AG08396 (cell line): ENCODE measurements at places on chromosomes 7 and 10.
A peak's percentile ranks its signal among the peaks of the same experiment; 100 is the strongest.

DNA sequence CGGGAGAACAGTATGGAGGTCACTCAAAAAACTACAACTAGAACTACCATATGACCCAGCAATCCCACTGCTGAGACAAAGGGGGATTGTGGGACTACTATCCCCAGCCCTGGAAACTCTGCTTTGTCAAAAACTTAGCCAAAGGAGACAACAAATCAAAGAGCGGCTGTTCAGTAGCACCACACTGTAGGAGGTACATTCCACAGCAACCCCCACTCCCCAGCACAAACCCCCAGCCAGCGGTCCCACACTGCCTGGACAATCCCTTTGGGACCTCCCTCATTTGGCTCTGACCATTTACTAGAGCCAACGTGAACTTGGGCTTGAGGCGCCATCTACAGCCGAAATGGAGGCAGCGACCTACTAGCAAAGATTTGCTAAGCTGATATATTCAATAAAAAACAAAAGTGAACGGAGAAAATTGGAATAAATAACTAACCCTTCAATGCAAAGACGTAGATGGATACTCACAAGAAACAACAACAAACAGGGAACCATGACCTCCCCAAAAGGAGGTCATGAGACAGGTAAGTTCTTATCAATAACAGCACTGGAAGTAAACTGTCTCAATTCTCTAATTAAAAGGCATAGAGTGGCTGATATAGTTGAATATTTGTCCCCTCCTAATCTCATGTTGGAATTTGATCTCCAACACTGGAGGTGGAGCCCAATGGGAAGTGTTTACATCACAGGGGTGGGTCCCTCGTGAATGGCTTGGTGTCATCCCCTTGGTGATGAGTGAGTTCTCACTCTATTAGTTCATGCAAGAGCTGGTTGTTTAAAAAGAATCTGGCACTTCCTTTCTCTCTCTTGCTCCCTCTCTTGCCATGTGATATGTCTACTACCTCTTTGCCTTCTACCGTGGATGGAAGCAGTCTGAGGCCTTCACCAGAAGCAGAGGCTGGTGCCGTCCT is 119.0 kb upstream of the KCNMA1 start:
- DNase-seq: peak; percentile 69

DNA sequence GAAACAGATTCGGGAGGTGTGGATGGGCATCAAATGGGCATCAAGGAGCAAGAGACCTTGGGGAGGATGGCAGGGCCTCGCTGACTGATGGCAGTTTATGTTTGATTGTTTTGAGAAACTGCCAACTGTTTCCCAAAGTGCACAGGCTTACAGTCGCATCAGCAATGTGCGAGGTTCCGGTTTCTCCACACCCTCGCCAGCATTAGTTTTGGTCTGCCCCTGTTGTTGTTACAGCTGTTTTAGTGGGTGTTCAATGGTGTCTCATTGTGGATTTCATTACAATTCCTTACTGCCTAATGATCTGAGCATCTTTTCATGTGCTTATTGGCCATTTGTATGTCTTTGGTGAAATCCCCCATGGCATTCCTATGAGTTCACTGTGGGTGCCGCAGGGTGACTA is 24.4 kb downstream of the AKR1E2 start:
- no peak for DNase-seq

- DNase-seq: peak; percentile 87
Measured at GRCh38 chr10:48606530-48607355, 1.9 kb upstream of the ARHGAP22 start.

DNA sequence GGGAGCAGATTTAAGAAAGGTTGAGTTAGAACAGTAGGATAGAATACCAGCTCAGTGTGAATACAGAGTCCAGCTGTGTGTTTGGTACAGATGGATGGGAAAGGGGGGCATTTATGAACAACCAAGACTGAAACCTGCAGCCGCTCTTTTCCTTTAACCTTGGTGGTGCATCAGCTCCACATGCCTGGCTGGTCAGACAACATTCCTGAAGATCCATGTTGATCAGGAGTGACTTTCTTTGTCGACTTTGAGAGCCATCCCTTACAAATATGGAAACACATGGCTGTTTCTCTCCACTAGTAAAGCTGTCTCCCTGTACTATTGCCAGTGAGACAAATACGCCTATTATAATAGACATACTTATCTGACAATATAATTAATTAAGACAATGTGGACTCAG is 476.5 kb upstream of the IGFBP3 start:
- DNase-seq: no peak

DNA sequence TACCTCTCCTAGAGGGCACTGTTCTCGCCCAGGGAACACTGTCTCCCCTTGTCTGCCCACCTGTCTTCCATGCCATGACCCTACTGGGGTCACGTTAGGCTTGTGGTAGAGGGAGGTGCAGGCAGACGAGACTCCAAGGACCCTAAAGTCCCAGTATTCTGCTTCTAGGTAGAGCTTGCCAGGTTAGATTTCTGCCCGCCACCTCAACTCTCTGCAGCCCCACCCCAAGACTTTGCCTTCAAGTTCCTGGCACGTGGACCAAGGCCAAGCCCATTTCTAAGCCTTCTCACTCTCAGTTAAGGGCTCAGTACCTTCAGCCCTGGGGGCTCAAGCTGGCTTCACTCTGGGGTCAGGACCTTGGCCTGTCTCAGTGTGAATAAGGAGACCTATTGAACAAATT is 16.1 kb downstream of the PRKAG2 start:
- DNase-seq: no peak

DNA sequence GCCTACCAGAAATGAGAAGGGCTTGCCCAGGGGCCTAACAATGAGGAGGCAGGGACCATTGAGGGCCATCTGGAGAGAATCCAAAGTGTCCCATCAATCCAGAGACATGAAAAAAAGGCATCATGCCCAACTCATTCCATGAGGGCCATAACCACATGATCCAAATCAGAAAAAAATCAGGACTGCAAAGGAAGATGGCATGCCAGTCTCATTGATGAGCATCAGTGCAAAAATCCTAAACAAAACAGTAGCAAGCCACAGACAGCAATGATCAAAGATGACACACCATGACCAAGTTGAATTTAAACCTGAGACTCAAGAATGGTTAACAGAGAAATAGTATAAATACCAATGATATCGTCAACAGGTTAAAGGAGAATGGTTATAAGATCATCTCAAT is 7.0 kb upstream of the CYP3A4 start:
- DNase-seq: no peak

- peak; percentile 58 for DNase-seq
Measured at GRCh38 chr7:130277763-130278643, 11.3 kb downstream of the CPA2 start.

GRCh38 chr7:49774459-49775064 is 1.1 kb downstream of the VWC2 start:
- peak; percentile 10 for DNase-seq

- no peak for DNase-seq
Measured at GRCh38 chr10:131846240-131847101, 54.3 kb upstream of the PPP2R2D start.

DNA sequence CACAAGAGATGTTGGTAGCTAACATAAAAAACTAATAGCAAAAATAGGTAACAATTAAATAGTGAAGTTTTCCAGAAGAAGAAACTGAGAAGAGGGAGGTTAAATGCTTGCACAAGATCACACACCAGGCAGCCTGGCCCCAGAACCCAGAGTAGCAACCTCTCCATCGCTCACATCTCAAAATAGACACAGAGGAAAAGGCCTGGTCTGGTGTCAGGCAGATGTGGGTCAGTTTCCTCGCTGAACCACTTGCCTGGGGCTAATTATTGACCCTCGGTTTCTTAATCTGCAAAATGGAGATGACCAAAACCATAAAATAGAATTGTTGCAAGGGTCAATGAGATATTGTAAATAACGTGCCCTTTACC is 44.5 kb upstream of the STK17A start:
- no peak for DNase-seq
